Ascending aorta (tissue), 2 donors: ENCODE measurements at places on chromosomes 12 and 14. TPM values are rescaled to one million over a fixed set of nuclear protein-coding genes. Genes with fewer than 3 reads are reported as not detected.

DNA sequence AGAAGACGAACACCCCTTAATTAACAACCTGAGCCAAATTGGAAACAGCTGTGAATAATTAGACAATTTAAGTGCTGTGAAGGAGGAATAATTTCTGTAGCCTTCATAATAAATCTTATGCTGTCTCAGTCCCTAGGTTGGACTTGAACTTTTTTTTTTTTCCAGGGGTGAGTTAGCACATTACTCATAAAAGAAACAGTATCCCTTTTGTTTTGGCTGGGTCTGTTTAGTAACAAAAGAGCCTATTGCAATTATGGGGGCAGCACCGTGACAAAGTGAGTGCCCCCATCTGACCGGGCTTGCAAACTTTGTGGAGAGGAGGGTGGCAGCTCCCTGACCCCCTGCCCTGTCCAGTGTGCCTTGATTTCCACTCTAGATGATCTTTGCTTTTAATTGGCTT, 167.4 kb downstream of the DICER1 start:
- DNase-seq = no peak

- DNase-seq = no peak
Observed at GRCh38 chr12:55034218-55034617, 14.4 kb downstream of the NEUROD4 start.

The NKX2-1 gene
- total RNA-seq = not detected

The KRT3 gene
- not detected for total RNA-seq

The SLC25A47 gene
- total RNA-seq = not detected
